ENCODE measurements at places on chromosomes 2 and 18.

GRCh38 chr2:98483257-98483861 is 38.7 kb downstream of the INPP4A start:
- no peak for DNase-seq

- no peak for DNase-seq
These were observed 734.0 kb upstream of the LINC00305 start for GRCh38 chr18:64882896-64883295.

DNA sequence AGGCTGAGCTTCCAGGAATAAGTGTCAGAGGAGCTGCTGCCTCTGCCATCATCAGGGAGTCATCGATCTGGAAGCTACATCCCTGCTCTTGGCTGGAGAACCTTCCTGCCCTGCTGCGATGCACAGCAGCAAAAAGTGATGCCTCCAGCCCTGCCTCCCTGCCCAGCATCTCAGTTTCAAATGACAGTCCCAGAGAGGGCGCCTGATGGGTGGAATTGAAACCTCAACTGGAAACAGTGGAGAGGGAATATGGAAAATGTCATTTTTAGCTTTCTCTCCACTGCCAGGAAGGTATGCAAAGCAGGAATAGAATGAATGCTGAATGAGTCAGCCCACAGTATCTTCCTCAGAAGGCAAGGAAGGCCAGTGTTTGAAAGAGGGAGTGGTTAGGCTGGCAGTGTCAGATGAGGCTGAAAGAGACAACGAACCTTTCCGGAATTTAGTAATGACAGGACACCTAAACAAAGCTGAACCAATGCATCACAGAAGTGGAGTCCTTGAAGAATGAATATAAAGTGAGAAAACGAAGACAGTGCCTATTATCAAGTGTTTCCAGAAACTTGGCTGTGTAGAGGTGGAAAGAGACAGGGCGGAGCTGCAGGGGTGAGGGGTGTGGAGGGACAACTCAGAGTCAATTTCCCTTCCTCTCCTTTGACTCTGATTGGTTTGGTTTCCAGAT is 153.9 kb upstream of the NDUFV2 start:
- DNase-seq: no peak

- DNase-seq: no peak
These were observed 431.9 kb upstream of the HS6ST1 start for GRCh38 chr2:128750328-128751165.

DNA sequence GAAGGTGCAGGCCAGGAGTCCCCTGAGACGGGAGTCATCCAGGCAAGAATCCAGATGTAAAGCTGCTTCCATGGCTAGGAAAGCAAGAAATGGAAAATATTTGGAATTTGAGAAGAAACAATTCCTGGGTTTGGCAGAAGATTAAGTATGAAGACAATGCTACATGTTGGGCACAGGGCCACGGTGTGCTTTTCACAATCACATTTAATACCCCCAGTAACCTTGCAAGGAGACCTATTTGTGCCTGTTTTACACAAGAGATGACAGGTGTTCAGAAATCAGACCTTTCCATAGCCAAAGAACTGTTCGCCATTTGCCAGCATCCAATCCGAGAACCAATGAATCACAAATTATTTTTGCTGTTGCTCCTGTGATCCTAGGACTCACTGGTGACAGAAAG is 50.5 kb downstream of the KCTD1 start:
- DNase-seq: no peak

DNA sequence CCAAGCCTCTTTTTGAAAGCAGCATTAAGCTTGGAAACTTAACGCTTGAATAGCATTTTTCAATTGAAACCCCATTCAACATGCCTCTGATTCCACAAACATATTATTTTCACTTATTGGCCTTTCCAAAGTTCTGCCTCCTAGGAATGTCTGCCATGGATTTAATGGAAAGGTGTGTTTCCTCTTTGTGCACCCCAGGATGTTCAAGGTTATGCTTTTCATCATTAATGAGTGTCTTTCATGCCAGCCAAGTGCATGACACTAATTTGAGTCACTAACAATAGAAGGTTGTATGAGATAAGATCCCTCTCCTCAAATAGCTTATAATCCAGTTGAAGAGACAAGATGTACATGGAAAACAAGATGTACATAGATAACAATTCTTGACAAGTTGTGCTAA is 84.7 kb downstream of the ALPK2 start:
- no peak for DNase-seq

DNA sequence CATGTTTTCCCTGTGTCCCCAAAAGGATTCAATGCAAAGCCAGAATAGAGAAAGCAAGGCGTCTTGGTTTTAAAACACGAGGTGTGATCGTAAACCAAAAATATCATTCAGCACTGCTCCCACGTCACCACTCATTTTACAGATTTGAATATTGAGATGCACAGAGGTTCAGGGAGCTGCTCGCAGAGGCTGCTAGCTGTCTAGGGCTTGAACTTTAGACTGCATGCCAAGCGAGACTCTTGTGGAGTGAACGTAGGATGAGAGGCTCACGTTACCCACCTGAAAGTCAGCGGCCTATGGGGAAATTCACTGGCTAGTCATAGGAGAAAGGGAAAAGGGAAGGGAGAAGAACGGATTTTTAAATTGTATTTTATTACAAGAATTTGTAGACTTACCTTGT is 130.1 kb downstream of the MBP start:
- DNase-seq: no peak

- DNase-seq: no peak
These were observed 1.4 kb downstream of the PSME4 start for GRCh38 chr2:53969285-53969967.

DNA sequence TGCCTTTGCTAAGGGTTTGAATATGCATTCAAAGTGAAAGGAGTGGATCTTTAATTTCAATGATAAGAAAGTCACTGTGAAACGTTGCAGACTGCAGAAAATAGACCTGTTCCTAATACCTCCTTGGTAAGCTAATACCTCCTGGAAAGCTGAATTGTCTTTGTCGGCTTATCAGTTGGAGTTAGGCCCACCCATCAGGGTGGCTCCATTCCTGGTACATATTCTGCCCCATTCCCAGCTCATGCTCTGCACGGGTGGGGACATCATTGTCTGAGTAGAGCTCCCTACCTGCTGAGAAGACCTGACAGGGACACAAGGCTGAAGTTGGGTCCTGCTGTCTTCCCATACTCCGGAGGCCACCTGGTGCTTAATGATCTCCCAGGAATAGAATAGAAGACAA is 203.3 kb downstream of the EN1 start:
- no peak for DNase-seq

DNA sequence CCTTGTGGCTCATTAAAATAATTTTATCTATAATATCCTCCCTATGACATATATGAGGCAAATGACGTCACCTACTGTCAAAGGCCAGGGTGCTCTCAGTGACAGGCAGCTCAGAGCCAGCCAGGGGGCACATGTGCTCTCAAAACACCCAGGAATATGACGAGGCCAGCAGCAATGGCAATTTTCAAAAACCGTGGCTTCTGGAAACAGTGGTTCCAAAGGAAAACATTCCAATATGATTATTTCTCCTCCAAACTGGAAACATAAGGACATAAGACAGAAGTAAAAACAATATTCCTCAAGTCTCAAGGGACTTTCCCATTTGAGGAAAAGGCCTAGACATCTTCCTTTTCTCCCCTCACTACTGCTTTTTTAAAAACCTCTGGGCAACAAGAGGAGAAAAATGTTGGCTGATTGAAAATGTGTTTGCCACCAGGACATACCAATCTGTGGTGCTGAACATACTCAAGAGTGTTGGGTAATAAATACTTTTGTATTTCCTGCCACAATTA is 40.8 kb downstream of the RNF152 start:
- no peak for DNase-seq

DNA sequence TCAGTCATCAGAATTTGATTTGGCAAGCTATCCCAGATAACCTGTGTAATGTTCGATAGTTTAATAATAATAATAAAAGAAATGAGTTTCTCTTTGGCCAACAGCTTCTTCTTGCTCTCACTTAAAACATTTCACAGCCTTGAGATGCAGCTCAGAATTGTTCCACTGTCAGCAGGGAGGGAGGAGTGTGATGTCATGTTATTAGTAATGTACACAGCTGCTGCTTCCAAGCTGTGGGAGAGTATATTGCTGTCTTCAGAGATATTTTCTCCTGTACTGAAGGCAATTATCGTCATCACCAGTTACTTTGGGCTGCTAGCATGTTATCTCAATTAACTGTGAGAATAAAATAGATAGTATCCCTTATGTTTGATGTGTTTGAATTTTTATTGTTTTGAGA is 146.9 kb upstream of the MAP3K20 start:
- DNase-seq: no peak

All from stimulated activated CD4-positive, alpha-beta T cell treated with anti-CD3 and anti-CD28 coated beads, Interleukin-15, amount 100 ng/mL, for 48 hours (primary cell).